ENCODE measurements at places on chromosomes 7 and 10.

GRCh38 chr10:43970717-43971116 is 322.0 kb upstream of the ZNF32 start:
- DNase-seq, result no peak

DNA sequence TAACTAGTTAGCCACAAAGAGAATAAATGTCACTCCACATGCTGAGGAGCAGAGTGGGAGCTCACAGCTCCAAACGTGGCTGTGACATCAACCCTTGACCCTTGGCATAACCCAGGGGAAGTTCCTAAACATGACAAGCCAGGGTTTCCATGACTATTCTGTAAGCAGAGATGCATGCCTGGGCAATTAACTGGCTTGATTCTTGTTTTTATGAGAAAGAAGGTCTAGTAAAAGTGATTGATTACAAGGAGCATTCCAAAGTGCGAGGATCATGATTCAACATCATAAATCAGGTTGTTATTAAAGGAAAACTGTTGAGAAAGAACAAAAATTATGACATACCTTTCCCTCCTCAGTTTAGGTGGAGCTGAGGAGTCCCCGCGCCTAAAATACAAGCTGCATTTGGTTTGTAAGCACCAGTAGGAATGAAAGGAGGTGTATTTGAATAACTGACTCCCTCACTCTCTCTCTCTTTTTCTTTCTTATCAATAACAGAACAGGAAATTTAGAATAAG is 108.4 kb downstream of the SFMBT2 start:
- no peak for DNase-seq

DNA sequence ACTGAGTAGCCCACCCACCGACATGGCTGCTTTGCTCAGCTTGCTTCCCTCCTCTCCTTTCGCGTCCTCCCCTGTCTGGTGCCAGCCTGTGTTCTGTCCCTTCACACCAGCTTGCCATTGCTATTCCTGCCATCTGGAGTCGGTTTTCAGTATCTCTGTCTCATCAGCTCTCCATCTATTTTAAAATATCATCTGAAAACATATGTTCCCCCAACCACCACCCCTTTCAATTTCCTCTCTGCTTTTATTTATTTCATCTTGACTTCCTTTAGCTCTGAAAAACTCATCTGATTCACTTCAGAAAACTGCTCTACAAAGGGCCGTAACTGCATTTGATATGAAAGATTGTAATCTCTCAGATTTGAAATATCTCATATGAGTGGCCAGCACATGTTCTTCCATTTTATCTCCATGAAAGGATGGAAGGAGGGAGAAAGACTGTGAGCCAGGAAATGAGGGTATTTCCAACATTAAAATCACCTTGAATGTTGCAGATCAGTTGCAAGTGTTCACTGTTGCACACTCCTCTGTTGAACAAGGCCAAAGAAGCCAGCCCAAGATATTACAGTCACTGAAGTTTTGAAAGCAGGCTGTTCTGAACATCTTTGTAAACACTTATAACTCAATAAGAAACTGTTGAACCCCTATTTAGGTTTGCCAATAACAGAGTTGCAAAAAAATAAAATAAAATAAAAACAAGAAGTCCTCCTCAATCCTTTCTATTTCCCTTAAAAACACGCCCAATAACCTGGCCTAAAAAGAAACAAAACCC is 202.4 kb upstream of the NEBL start:
- DNase-seq, result no peak

- no peak for DNase-seq
Measured at GRCh38 chr7:90520484-90520883, 51.0 kb downstream of the PTTG1IP2 start.

DNA sequence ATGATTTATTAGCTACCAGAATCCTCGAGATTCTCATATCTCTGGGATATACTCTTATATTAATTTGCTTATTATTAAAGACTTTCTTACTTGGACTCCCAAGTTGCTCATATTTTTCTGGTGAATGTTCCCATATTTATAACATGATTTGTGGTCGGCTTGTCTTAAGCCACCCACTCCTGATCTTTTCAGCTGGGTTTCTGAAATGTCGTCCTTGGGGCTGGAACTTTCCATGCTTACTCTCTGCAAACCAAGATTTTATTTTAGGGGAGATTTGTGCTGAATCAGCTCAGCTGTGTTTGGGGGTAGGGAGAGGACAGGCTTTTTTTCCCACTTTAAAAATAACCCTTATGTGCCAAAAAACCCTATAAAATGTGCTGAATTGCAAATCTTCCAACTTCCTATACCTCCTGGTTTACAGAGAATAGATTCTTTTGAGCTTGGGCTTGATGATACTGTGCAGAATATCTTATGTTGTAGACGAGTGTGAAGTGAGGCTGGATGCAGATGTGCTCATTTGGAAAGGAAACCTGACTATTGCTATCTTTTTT is 162.1 kb downstream of the SND1 start:
- DNase-seq, result no peak

- DNase-seq, result peak; percentile 59
Measured at GRCh38 chr7:142583446-142583845, 165.8 kb upstream of the PRSS1 start.

DNA sequence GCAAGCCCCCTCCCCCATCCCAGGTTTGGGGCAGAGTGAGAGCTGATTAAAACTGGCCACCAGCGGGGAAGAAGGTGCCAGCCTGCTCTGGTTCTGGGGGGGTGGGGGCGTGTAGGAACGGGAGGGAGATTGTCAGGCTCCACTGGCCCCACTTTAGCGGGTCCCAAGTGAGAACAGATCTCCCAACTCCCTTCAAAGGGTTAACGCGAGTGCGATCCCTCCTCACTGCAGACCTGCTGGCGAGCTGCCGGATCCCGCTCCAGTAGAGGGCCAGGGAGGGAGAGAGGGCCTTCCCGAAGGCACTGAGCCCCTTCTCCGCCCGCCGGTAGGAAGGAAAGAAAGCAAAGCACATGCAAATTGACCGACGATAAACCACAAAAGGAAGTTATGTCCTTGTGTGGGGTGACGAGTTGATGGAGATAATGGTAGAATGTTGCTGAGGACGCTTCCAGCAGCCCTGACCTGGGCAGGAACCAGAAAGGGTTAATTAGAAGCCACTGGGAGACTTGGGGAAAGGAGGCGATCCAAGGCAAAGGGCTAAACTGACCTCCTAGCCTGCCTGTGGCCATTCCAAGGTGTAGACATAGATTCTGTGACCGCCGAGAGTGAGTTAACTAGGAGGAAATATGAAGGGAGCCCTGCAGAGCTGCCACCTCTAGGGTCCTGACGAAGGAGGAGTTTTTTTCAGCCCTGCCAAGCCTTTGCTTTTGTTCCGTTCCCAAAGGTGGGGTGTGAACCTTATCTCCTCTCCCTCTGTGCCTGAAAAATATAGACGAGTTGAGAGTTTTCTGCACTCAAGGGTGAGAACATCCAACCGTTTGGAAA is 1.5 kb downstream of the NRG3 start:
- DNase-seq, result no peak

- DNase-seq, result no peak
Measured at GRCh38 chr10:119022846-119023552, 6.5 kb upstream of the NANOS1 start.

DNA sequence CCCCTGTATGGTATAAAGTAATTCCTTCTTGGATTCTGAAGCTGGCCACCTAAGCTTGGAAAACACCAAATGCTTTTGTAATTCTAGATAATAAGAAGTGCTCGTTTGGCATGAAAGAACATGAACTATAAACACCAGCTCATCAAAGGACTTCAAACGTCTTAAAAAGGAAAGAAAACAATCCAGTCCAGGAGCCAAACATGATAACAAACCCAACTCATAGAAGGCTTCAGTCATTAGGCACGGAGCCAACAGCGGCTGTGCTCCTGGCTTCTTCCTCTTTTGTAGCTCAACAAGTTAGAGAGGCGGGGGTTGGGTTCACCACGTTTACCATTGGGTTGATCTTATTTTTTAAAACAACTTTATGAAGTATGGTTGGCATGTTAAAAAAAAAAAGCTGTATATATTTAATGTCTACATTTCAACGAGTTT is 56.4 kb upstream of the ECHDC3 start:
- peak; percentile 43 for DNase-seq

DNA sequence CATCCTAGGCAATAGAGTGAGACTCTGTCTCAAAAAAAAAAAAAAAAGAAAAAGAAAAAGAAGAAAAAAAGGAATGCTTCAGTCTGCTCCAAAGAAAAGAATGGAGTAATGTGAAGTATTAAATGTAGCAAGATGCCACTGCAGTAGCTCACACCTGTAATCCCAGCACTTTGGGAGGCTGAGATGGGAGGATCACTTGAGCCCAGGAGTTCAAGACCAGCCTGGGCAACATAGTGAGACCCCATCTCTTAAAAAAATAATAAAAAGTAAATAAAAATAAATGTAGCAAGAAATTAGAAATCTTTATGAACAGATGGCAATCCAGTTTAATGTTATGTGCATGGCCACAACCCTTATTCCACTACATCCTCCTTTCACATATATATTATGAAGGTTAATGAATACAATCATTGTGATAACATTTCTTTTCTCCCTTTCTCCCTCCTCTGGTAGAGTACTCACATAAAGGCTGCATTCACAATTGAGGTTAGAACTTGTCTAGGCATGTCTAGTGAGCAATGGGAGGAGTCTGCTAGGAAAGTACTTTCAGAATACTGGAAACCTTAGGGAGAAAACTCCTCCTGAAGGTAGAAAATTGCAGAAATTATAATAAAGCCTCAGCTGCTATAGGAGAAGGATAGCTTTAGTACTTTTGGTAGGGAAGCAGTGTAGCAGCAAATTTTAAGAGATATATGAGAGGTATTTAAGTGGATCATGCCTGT is 20.4 kb downstream of the KLLN start:
- no peak for DNase-seq

- no peak for DNase-seq
Measured at GRCh38 chr10:113053091-113053490, 103.0 kb downstream of the TCF7L2 start.

DNA sequence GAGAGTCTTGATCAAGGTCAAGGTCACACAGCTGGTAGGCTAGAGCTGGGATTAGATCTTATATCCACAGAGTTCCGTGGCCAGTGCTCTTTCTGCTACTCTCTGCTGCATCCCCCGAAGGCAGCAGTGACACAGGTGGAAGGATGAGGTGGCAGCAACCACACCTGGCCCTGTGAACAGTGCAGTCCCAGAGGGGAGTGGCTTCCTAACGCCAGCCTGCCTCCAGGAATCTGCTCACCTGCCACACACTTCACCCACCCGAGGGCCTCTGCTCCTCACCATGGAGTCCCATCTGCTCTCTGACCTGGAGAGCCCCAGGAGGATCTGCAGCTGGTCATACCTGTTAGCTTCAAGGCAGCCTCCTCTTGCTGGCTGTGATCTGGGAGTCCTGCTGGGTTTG is 484.2 kb downstream of the PLXNA4 start:
- no peak for DNase-seq

DNA sequence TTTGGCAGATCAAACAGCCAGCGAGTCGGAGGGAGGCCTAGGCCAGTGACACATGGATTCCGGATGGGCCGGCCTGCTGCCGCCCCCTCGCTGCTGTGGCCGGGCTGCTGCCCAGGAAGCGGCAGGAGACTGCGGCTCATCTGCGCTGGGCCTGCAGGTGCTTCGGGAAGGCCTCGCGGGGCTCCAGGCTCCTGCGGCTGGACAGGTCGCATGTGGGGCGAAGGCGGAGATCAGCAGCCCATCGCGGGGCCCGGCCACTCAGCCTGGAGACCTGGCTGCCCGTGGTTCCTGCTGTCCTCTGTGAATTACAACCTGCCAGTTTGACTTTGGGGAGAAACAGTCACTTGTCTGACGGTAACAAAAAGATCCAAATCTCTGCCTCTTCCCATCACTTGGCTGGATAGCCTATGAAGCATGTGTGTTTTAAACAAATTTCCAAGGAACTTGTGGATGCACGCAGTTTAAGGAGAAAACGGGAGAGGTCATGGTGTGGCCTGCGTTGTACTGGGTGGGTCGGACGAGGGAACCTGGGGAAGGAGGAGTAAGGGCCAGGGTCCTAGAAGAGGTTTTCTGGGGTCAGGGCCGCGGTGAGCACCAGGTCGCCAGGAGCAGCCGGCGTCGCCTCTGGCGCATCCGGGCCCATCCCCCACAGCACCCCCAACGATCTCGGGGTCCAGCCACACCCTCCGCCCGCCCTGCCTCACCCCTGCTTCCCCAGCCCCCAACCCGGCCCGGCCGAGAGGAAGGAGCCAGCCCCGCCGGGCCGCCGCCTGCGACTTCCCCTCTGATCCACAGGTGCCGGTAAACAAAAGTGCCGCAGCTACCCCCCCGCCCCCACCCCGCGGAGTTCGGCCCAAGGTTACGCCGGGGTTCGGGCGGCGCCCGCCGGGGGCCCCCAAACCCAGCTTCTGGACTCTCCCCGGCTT is 1.6 kb downstream of the SPOCK2 start:
- DNase-seq, result peak; percentile 66

GRCh38 chr10:130221456-130222375 is 85.5 kb downstream of the GLRX3 start:
- no peak for DNase-seq

DNA sequence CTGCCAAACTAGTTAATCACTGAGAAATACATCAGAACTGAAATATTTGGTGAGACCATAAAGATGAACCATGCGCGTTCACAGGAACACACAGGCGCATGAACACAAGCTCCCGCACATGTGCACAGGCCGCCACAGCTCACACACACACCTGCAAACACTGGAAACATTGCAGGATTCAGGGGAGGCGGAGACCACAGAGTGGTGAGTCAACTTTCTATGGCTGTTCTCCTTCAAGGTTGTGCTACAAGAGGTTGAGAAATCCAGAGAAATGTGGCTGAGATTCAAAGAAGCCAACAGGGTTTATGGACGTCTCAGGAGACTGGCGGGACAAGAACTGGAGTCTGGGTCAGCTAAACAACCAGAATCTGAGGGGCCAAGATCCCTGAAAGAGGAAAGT is 17.8 kb downstream of the ESYT2 start:
- peak; percentile 82 for DNase-seq

DNA sequence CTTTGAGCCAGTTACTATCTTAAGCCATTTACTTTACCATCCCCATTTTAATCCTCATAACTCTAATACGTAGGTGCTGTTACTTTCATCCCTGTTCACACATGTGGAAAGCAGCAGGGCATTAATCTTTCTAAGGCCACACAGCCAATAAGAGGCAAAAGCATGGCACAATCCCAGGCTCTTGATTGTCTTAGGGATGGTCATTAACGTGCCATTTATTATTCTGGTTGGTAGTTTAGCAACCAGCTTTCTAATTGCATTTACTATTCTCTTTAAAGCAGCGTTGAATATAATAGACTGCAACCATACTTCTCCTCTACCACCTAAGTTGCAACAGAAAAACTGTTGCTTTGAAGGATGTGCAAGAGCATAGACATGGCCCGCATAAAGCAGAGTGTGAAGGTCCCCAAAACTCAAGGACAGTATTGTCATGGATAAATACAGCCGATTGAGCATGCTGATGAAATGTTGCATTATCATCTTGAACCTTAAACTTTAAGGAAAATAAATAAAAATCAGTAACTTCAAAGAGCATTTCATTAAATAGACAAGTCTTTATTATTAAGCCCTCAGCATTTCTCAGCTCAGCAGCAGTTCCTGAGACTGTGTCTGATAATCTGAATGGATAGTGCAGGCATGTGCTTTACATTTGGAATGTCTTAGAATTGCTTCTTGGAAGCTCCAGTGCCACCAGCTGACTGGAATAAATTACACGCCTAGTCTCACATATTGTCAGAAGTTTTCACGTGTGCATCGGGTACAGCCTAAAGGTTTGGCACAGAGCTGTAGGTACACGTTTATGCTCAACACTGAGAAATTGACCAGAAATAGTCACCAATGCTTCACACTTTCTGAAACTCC is 467.1 kb downstream of the SDK1 start:
- no peak for DNase-seq

- no peak for DNase-seq
Measured at GRCh38 chr7:80597875-80598274, 40.6 kb upstream of the CD36 start.

- no peak for DNase-seq
Measured at GRCh38 chr7:110947408-110947807, 143.5 kb upstream of the LRRN3 start.
